ENCODE measurements at places on chromosomes 2 and 18.

DNA sequence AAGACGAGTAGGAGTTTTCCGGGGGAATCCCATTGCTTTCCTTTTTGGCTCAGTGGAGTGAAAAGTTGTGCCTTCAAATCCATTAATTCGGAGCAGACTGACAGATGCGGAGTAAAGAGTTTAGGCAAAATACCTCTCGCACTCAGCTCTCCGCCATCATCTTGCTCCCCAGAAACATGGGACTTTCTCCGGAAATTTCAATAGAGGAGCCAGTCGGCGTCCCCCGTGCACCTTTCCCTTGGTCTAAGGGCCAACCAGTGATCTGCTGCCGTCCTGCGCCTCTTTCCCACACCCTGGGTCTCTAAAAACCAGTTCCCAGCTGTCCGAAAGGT lies 318 bp downstream of the TYW5 start:
- DNase-seq: no peak

DNA sequence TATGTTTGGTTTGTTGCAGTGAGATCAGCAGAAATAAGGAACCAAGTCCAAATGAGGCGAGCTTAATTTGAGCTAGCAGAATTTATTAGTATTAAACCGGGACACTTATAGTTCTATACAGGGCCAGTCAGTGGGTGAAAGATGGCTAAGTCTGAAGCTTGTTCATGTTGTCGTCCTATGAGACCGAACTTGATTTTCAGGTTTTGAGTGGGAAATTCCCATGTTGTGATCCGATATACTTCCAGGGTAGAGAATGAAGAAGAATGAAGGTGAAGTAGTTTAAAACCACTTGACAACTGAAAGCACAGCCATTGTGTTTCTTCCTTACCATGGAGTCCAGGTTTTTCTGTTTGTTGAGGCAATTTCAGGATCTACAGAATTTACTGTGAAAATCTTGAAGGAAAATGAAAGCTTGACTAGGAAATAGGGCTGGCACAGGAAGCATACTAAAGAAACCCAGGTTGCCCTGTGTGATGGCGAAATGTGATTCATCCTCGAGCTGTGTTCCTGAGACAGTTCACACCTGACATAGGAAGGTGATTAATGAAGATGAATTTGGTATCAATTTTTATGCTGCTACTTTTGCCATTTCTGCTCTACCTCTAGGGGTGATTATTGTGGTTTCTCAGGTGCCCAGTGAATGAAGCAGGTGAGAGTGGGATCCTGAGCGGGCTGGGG lies 37.6 kb upstream of the MGAT5 start:
- no peak for DNase-seq

DNA sequence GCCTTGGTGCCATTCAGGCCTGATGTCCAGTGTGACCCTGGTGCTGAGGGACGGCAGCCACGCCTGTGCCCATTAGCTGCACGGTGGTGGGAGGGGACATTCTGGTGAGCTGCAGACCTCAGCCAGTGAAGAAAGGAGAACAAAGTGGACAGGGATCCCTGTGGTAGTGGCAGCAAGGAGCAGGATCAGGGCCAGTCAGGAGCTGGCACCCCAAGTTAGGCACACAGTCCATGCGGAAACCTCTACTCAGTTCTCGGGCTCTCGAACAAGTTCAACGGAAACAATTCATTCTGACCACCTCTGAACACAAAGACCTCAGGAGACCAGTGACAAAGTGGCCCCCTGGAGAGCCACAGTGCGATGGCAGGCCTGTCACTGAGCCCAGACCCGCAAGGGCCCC lies 30.1 kb downstream of the COA5 start:
- no peak for DNase-seq

GRCh38 chr2:217279140-217279539 lies 419.3 kb upstream of the TNP1 start:
- peak; percentile 13 for DNase-seq

GRCh38 chr2:181054256-181054655 lies 73.9 kb downstream of the UBE2E3 start:
- no peak for DNase-seq

DNA sequence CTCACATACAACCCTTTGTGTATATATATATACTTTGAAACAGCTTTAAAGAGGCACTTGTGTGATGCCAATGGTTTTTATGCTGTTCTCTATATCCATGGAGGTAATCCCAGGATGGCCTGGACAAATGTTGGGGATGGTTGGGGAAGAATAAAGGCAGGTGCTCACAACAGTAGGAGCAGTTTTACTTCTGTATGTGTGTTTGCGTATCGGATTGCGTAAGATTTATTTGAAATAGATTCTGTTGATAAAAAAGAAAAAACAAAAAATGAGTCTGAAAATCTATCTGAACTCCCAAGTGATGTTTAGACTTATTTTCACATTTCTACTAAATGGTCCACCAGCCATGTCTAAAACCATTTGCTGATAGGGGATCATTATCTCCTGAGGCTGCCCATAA lies 29.3 kb downstream of the MRPL19 start:
- no peak for DNase-seq

- DNase-seq: no peak
Measured at GRCh38 chr18:51107082-51107481, 77.1 kb downstream of the SMAD4 start.

- no peak for DNase-seq
Measured at GRCh38 chr2:178824181-178824580, 17.0 kb upstream of the TTN start.

DNA sequence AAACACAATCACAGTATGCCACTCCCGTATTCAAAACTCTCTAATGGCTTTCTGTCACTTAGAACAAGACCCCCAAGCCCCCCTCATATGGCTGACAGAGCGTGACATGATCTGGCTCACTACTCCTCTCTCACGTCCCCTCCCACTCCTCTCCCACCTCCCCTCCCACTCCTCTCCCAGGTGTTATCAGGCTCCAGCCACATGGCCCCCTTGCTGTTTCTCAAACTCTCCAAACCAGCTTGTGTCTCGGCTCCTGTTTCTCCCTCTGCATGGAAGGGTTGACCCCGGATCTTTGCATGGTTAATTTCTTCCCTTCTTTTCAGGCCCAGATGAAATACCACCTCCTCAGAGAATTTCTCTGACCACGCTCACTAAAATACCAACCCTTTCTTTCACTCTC lies 180.8 kb downstream of the SLC8A1 start:
- DNase-seq: no peak

DNA sequence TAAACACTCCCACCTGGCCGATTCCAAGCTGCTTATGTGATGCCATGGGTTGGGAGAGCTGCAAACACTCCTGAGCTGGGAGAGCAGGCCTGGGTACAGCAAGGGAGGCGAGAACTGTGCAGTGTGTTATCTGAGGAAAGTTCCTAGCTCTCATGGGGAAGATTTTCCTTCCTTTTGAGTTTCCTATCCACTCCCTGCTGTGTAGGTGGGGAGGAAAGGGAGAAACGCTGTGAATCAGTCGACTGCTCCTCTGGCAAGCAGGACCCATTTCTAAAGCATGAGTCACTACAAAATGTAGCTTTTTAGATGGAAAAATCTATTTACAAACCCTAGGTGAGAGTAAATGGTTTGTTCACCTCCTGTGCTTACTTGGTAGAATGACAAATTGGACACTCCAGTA lies 80.4 kb downstream of the SH3RF3 start:
- DNase-seq: peak; percentile 83

GRCh38 chr2:181810823-181811695 lies 80.5 kb upstream of the ITPRID2 start:
- DNase-seq: peak; percentile 47

DNA sequence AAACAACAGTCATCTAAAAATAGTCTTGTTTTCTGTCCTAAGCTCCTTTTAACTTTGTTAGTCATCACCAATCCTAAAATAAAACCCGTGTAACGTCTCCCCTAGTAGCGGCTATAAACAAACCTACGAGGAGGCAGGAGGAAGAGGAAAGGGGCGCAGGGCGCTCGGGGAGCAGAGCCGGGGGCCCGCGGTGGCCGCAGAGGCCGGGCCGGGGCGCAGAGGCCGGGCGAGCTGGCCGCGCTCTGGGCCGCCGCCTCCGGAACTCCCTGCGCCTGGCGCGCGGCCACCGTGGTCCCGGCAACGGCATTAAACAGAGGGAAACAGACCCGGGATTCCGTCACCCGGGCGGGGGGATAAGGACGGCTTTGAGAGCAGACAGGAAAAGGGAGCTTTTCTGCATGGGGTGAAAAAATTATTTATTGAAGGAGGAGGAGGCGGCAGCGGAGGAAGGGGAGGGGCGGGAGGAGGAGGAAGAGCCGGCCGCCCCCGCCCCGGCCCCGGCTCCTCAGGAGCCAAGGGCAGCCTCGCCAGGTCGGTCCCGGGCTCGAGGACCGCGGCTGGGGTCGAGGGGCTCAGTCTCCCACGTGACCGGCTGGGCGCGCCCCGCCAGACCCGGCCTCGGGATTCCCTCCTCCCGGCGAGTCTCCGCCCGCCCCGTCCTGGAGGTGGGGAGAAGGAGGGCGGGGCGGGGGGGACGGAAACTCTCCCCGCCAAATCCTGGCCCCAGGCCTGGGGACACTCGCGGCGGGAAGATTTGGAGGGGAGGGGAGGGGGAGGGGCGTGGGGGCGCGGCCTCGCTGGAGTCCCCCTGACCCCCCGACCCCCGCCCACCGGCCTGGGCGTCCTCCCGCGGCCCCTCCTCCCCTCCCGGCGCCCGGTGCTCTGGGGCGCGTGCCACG lies 1.8 kb upstream of the NFATC1 start:
- DNase-seq: peak; percentile 91

- DNase-seq: peak; percentile 49
Measured at GRCh38 chr2:120103723-120104467, 91.0 kb downstream of the EPB41L5 start.

DNA sequence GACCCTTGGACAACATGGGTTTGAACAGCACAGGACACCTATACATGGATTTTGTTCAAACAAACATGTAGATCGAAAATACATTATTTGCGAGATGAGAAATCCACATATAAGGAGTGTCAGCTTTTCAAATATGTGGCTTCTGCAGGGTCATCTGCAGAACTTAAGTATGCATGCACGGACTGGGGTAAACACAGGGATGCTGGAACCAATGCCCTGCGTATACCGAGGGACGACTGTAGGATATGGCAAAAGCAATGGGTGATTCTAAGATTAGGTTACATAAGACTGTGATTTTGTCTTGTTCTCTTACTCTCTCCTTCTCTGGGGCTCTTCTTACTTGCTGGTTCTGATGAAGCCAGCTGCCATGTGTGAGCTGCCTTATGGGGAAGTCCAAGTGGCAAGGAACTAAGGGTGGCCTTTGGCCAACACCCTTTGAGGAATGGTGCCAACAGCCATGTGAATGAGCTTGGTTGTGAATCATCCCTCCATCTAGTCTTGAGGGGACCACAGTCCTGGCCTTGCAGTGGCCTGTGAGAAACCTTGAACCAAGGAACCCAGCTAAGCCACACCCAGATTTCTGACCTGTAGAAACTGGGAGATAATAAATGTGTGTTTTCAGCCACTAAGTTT lies 66.5 kb downstream of the EVA1A start:
- DNase-seq: peak; percentile 21

- DNase-seq: no peak
Measured at GRCh38 chr2:183998797-183999190, 599.5 kb upstream of the ZNF804A start.

DNA sequence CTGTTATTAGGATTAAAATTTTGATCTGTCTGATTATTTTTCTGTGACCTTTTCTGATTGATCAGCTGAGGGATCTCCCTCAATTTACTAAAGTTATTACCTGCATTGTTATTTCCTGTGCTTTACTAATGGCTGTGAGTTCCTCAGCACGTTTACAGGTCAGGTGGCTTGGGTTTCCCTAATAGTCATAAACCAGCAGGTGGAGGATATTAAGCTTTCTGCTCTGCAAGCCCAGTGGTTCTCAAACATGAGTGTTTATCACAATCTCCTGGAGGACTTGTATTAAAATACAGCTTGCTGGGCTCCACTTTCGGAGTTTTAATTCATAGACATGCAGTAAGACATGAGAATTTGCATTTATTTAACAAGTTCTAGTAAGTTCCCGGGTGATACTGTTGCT lies 22.4 kb upstream of the UGP2 start:
- no peak for DNase-seq

All from AG08395 (cell line).